ENCODE measurements at places on chromosomes 5 and 9.

DNA sequence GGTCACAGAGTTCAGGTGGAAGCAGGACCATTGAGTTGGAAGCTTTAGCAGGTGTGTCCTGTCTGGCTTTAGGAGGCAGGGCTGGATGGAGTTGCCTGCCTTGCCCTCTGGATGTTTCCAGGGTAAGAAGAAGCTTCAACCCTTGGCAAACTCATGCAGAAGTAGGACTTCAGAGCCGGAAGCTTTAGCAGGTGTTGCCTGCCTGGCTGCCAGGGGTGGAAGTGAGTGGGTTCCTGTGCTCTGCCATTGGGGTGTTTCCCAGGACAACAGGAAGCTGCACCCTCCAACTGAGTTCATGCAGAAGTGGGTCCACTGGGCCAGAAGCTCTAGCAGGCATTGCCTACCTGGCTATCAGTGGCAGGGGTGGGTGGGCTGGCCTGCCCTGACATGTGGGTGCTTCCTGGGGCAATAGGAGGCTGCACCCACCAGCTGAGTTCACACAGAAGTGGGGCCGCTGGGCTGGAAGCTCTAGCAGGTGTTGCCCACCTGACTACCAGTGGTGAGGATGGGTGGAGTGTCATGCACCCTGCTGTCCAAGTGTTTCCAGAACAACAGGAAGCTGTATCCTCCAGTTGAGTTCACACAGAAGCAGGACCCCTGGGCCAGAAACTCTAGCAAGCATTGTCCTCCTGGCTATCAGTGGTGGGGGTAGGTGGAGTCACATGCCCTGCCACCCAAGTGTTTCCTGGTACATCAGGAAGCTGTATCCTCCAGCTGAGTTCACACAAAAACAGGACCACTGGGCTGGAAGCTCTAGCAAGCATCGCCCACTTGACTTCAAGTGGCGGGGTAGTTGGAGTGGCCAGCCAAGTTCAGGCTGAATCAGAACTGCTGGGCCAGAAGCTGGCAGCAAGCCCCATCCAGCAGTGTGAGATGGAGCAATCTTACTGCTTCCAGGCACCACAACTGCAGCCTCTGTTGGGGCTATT lies 24.6 kb downstream of the LOX start:
- no peak for DNase-seq

DNA sequence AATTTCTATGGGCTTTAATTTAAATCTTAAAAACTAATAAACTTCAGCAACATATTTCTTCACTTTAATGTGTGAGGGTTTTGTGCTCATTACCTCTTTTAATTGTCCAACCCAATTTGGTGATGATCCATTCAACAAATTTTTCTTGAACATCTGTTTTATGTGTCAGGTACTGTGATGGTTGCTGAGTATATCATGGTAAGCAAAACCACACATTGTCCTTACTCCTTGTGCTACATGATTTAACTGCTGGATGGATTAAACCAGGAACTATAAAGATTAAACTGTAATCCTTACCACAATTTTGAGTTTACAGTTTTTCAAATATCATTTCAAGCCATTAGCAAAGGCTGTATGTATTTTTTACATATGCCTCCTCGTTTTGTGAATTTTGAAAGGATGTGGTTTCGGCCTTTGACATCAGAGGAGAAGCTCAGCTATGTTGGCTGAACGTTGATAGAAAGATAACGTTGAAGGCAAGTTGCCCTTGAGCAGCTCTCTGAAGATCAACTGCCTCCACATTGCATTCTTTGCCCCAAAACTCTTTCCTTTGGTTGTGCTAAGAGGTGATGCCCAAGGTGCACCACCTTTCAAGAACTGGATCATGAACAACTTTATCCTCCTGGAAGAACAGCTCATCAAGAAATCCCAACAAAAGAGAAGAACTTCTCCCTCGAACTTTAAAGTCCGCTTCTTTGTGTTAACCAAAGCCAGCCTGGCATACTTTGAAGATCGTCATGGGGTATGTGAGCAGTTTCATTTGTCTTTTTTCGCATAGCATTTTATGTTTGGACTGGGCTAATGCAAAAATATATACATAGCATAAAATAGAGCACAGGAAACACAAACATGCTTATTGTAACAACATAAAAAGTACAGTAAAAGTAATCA lies at the start of gene ITK:
Gene ITK (plus strand): TSS at position 467 of the 891 bp plus-strand sequence. CDS start 138 bp downstream, at position 605.
- DNase-seq: no peak

- DNase-seq: no peak
These were observed 29.5 kb downstream of the C5orf15 start for GRCh38 chr5:133938929-133939328.

DNA sequence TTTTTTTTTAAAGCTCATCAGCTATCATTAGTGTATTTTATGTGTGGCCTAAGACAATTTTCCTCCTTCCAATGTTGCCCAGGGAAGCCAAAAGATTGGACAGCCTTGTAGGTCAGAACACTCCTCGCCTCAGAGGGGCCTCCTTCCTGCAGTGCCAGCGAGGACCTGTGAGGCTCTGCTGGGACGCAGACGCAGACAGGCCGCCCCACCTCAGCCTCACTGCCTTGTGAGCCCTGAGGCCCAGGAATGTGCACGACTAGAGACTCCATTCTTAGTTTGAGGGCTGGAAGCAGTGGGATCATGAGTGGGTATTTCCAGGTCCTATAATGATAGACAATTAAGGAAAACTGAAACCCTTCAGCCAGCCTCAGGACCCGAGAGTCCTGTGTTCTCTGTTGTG lies 85.4 kb downstream of the PJA2 start:
- no peak for DNase-seq

DNA sequence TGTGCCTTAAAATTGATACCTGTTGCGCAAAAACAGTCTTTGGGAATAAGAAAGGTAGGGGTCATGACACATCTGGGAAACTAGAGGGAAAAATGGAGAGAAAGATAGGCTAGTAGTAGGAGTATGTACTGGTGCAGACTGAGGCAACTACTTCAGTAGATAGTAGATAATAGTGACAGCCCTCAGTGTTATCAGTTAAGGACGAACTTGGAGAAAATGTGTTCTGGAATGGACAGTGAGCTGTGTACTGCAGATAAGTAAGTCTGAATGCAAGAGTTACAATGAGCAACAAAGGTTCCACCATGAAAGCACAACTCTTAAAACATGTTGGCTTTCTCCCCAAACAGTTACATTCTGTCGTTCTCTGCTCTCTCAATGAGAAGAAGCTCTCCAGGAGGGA lies 6.5 kb upstream of the INSL6 start:
- no peak for DNase-seq

- peak; percentile 69 for DNase-seq
These were observed 373 bp downstream of the FBXW5 start for GRCh38 chr9:136944212-136944518.

DNA sequence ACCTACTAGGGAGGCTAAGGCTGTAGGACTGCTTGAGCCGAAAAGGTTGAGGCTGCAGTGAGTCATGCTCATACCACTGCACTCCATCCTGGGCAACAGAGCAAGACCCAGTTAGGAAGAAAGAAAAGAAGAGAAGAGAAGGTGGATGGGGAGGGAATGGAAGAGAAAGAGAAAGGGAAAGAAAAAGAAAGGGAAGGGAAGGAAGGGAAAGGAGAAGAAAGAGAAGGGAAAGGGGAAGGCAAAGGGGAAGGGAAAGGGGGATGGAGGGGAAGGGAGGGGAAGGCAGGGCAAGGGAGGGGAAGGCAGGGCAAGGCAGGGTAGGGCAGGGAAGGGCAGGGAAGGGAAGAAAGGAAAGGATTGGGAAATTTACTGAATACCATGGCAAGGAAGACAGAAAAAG lies 157.0 kb downstream of the ACTL7B start:
- no peak for DNase-seq

- DNase-seq: peak; percentile 97
These were observed 2.5 kb upstream of the CDK9 start for GRCh38 chr9:127783111-127784008.

DNA sequence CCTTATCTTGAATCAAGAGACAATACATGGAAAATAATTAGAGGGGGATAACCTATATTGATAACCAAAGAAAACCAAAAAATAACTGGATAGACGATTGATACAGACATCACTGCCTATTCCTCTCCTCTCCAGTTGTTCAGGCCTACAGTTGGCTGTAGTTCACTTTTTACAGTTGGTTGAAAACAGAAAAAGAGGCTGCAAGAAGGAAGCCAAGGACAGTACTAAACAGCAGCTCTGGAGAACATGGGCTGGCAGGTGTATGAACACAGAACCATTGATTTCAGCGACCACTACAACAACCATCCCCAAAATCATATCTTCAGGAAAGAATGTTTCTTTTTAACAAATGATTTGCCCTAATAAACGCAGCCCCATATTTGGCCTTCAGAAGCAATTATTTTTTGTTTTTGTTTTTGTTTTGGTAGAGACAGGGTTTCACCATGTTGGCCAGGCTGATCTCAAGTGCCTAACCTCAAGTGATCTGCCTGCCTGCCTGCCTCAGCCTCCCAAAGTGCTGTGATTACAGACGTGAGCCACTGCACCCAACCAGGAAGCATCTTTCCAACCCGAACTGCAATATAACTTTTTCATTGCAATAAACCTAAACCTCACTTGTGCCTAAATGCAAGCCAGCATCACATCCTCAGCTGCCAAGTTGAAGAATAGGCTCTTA lies 64.3 kb downstream of the MLLT3 start:
- no peak for DNase-seq

GRCh38 chr5:52989025-52989780 lies at the start of gene ITGA2:
ITGA2 (plus strand) TSS chr5:52989352; CDS start chr5:52989469, 117 bp downstream.
- DNase-seq: peak; percentile 58

DNA sequence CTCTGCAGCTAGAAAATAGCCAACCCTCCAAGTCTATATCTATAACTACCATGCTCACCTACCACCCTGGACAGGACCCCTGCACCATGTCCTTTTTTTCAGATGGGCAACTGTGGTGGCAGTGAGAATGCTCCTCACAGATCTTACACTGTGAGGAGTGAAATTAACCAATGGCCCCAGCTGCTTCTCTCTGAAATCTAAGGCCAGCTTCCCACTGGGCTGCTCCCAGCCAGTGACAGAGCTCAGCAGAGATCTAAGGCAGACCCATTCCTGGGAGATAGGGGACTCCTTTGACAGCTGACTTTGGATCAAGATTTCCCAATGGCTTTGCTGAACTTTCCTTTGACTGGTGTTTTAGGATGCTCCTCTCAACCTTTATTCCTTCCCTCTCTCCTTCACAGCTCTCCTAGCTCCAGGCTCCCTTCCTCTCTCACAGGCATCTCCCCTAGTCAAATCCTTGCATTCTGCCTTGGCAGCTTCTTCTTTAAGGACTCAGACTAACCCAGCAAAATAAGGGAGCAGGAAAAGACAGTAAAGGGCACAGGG lies 1.6 kb upstream of the ARAP3 start:
- no peak for DNase-seq

DNA sequence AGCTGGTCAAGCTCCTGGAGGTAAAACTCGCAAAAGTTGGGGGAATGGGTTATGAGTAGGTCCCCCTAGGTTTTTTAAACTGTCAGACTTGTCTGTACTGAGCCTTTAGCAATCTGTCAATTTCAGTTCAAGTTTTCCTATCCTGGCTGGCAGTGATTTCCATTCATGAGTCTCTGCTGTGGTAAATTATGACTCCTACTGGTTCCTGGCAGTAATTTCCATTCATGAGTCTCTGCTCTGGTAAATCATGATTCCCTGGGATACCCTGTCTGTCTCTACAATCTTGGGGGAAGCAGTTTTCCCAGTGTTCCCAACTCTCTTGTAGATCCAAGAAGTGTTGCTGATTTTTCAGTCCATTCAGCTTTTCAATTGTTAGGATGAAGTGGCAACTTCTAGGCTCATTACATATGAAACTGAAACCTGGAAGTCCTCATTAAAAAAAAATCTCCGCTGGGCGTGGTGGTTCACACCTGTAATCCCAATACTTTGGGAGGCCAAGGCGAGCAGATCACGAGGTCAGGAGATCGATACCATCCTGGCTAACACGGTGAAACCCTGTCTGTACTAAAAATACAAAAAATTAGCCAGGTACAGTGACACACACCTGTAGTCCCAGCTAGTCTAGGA lies 91.3 kb upstream of the GPBP1 start:
- no peak for DNase-seq

- no peak for DNase-seq
These were observed 31.9 kb upstream of the HAND1 start for GRCh38 chr5:154509784-154510555.

DNA sequence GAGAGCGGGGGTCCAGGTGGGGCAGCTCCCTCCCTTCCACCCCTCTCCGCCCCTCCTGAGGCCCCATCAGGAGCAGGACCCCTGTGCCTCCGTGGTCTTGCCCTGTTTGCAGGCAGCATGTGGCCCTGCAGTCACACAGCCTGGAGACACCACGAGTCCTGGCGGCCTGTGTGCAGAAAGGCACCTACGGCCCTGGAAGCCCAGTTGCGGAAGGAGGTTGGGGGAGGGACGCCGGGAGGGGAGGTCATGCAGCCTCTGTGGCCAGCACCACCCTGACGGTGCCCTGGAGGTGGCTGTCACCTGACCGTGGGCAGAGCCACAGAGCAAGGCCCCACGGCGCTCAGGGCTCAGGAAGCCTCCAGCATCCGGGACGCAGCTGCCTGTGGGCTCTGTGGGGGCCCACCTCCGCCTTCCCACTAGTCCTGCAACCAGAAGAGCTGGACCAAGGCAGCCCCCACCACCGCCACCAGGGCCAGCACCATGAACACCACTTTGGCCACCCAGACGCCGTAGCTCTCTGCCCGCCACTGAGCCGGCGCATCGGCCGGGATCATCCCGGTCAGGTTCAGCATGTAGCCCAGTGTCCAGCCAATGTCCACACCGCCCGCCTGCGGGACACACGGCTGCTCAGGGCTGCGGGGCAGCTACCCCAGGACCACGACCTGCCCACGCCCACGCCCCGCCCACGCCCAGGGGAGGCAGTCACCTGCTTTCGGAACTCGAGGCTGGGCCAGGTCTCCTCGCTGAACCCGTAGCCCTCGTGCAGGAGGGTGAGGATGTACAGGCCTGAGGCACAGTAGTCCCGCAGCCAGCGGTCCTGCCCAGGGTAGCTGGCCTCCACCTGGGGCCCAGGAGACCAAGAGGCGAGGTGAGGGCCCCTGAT lies 6.4 kb downstream of the ENTPD8 start:
- no peak for DNase-seq

DNA sequence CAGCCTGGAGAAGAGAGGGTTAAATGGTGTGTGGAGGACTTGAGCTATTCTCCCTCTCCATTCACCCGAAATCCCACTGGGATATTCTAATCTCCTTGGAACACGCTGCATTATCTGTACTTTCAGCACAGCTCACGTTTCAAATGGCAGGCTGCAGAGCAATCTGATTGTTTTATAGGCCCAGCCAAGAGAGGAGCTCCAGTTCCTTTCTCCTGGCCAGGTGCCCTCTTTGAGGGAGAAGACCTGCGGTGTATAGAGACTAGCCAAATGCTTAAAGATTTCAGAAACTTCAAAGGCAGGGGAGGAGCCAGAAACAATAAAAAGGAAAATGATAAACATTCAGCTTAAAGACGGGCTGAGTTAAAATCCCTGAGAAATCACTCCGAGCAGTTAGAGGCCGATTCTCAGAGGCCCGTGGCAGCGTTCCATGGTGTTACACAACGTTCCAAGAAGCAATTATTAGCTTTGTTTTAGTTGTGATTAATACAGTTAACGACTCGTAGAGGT lies 564.0 kb upstream of the KLF4 start:
- no peak for DNase-seq

DNA sequence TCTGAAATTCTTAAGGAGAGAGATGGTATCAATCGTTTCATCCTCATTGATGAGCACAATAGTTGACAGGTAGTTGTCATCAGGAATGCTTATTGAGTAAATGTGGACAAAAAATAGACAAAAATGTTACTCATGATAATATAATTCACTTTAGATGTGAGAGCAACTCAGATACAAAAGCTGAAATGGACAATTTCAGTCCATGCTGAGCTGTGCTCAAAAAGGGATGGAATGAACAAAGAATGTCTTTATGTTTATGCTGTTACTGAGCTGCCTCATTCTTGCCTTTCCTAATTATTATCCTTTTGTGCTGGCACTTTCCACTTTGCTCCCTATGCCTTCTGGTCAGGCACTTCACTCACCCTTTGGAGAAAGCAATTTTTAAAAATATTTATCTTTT lies 49.5 kb downstream of the JAKMIP2 start:
- DNase-seq: no peak

Data from kidney capillary endothelial cell (primary cell).